T-helper 17 cell (primary cell): ENCODE measurements at places on chromosomes 2 and 18.

GRCh38 chr2:175017618-175018414 is 12.6 kb upstream of the CHN1 start:
- DNase-seq = no peak

DNA sequence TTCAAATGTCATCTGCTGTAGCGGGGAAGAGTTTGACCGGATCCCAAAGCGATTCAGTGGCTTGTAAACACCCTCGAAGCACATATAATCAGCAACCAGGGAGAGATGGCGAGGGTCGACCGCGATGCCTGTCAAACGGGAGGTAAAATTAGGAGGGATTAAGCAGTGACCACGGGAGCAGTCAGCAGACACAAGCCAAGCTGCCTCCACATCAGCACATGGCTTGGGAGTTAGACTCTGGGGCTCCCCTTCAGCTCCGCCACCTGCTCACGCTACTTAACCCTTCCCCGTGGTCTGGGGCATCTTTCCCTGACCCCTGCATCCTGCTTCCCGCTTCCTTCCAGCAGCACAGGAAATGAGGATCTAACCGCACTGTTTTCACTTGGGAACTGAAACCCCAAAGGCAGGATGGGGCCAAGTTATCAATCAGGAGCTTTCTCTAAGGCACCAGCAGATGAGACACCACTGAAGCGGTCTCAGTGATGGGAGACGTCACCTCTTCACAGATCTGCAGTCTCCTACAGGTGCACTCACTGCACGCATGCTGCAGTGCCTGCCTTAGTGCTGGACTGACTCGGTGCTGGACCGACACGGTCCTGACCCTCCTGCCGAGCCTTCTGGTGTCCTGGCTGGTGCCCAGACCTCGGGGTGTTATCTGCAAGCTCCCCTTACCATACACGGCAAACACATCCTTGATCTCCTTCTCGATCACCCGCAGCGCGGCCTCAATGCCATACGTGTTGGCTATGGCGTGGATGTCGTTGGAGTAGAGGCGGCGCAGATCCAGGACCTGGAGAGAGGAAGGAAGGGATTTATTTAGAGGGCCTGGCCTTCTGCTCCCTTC is 77.5 kb downstream of the POLR1A start:
- no peak for DNase-seq

DNA sequence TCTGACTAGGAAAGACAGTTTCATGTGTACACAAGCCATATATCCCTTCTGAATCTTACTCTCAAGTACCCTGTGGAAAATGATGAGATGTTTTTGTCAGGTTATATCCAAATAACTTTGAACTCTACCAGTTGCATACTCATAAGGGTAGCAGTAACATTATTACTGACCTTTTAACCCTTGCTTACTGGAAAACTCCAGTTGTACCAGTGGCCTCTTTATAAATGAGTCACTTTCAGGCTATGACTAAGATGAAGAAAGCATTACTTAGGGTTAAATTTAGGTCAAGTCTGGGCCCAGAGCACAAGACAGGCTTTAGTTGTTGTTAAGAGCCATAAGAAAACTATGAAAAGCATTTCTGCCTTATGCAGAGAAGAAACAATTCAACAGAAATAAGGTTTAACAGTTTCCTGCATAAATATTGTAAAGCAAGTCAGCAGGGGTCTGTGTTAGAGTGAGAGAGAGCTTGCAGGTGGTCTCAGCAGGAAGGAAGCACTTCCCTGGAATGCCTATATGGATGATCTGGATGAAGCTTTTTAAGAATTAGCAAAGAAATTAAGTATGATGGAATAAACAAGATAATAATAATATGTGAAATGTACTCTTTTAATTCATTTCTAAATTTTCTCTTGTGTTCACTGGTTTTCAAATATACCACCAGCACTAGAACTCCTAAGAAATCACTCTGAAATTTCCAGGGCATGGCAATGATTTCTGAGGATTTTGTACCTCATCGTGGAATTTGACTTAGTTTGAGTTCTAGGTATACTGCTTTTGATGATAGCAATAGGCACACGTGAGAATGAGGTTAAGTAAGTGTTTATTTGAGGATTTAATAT is 126.6 kb downstream of the UBE2E3 start:
- DNase-seq = no peak

GRCh38 chr18:79400091-79400590 is 4.4 kb downstream of the NFATC1 start:
- peak; percentile 27 for DNase-seq

DNA sequence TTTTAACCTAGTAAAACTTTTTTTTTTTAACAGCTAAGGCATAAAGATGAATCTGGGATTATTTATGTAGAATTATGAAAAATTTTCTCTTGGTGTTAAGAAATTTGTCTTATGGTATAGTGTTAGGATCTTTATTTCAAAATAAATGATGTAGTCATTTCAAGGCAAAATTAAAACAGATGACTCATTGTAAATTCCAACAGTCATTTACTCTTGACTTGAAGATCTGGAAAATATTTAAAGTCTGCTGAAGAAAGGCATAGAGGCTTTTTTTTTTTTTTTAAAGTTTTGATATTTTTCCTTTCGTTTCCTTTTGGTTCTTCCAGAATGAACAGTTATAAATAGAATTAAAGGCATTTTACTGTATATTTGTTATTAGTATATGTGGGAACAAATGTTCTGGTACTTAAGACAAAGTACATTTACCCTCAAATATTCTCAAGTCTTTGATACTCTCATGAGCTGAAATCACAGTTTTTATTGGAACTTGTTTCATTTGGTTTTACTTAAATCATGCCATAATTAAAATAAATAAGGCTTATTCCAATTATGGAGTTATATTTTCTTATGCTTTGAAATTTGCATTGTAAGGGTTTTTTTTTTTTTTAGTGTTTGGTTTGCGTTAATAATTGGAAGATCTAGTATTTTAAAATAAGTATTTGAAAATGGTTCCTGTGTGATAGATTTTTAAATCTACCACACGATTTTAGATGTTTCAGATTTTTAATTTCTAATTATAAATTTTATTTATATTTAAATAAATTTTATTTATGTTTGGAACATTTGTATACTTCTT is 29.9 kb downstream of the GLS start:
- DNase-seq = no peak

GRCh38 chr2:27889774-27890145 is 427 bp downstream of the RBKS start:
- DNase-seq = no peak
